ENCODE measurements at places on chromosomes 4 and X. TPM values are rescaled to one million over a fixed set of nuclear protein-coding genes. Genes with fewer than 3 reads are reported as not detected.

DNA sequence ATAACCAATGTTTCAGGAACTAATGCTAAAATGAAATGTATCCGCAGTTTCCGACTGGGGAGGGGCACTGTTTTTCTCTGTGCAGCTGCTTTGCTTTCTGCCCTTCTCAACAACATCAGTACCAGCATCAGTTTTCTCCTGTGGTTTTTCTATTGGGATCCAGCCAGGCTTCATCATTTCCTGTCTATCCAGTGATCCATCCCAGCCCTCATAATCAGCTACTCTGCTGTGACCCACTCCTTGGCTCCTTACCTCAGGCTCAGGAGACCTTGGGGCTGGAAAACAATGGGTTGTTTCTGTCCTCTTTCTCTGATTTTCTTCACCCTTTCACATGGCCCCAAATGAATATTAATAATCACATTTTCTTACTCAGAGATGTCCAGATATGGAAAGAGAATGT is 222.2 kb upstream of the DKK2 start:
- DNase-seq: no peak

The VCX2 gene
- not detected for total RNA-seq

GRCh38 chr4:31041853-31042252 is 321.7 kb downstream of the PCDH7 start:
- DNase-seq: no peak

The FGF13 gene
- total RNA-seq: 9.6 TPM

The RASGEF1B gene
- 13.6 TPM for total RNA-seq

DNA sequence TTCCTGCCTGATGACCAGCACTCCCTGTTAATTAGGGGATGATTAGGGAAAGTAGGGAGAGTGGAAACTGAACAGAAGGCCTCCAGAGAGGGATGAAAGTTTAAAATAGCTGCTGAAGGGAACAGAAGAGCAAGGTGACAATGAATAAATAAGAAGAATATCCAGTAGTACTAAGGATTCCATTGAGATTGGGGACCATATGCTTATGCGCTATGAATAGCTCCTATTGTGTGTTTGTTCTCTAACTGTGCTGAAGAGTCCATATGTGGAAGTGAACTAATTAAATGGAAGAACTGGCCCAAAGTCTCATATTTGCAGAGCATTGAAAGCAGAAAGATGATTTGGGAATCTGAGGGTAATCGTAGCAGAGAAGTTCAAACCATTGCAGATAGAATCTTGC is 137.0 kb downstream of the PRSS12 start:
- no peak for DNase-seq

DNA sequence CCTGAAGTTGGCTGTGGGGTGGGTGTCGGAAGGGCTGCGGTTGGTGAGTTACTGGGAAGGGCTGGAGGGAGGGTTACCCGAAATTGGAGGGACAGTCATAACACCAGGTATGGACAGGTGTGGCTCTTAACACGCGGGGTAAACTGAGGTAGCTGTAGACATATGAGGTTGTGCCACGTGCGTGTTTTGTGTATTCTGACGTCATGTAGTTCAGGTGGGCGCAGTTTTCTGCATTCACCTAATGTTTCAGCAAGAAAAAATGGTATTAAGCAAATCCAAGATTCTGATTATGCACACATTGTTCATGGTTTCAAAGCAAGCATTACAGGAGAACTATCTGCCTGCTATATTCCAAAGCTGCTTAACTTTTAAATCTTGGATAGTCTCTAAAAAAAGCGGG is 83.5 kb upstream of the GPM6B start:
- DNase-seq: no peak

Data from kidney epithelial cell (primary cell).